Left lung (tissue), 14 donors: ENCODE measurements at places on chromosomes 4 and X.
A peak's percentile ranks its signal among the peaks of the same experiment; 100 is the strongest.

DNA sequence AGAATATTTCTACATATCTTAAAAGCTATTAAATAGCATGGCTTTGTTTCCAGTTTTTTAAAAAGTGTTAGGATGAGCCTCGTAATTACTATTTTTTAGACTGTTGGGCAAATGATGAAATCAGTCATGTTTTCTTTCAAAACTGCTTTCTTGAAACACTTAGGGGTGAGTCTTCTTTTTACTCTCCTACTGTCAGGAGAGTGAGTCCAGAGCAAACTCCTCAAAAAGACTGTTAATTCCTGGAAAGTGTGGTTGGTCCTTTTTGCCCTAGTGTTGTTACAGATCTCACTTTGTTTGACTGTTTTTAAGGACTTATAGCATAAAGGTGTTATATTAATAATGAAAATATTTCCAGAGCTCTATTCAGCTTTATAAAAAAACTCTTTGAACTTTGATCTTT is 6.3 kb downstream of the GSTCD start:
- DNase-seq: no peak
- H3K4me3 ChIP-seq: no peak overlapping the region
- H3K27me3 ChIP-seq: no peaks in the 10 kb centered on the region
- H3K36me3 ChIP-seq: no peaks in the 10 kb centered on the region
- no peak overlapping the region for H3K27ac ChIP-seq

DNA sequence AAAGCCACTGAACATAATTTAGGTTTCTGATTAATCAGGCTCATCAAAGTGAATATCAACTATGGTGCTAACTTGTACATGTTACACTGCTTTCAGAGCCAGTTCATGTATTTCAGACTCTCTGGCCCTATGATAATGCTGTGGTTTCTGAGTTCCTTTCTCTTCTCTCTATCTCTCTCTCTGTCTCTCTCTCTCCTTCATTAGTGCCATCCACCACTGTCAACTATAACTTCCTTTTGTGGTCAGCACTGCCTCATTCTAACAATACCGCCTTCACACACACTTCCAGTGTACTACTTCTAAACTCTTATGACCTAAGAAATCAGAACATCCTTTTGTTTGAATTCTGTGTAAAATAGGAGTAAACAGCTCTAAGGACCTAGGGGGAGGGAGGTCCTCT is 907.1 kb downstream of the RPA4 start:
- no peak for DNase-seq
- no peaks in the 10 kb centered on the region for H3K27me3 ChIP-seq
- no peaks in the 10 kb centered on the region for H3K4me1 ChIP-seq
- no peaks in the 10 kb centered on the region for H3K36me3 ChIP-seq

GRCh38 chr4:7384003-7384928 is 50.5 kb downstream of the PSAPL1 start:
- H3K4me3 ChIP-seq: no peak overlapping the region
- peaks cover 18% of the 10 kb centered on the region for H3K27me3 ChIP-seq
- no peak overlapping the region for H3K27ac ChIP-seq

GRCh38 chrX:29535212-29536162 is 679.9 kb upstream of the MAGEB2 start:
- no peak overlapping the region for H3K27ac ChIP-seq
- no peaks in the 10 kb centered on the region for H3K27me3 ChIP-seq
- no peak overlapping the region for H3K4me3 ChIP-seq
- no peaks in the 10 kb centered on the region for H3K36me3 ChIP-seq
- H3K4me1 ChIP-seq: no peaks in the 10 kb centered on the region

DNA sequence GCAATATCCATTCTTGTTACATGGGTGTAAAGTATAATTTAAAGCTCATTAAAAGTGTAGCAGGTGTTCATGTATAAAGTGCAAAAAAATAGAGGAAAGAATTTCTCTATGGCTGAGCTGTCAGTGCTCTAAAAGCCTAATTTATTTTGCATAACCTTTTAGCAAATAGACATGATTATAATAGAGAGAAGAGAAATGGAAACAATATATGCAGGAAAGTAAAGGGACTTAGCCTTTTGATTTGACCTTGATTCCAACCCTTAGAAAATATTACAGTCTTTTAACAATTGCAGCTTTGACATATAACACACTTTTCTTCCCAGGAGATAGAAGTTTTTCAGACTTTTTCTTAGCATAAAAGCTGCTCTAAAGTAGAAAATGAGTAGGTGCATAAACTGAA is 978.3 kb downstream of the PCDH18 start:
- H3K27me3 ChIP-seq: no peaks in the 10 kb centered on the region
- no peak for DNase-seq
- H3K4me3 ChIP-seq: no peak overlapping the region
- no peaks in the 10 kb centered on the region for H3K36me3 ChIP-seq
- H3K27ac ChIP-seq: no peak overlapping the region

DNA sequence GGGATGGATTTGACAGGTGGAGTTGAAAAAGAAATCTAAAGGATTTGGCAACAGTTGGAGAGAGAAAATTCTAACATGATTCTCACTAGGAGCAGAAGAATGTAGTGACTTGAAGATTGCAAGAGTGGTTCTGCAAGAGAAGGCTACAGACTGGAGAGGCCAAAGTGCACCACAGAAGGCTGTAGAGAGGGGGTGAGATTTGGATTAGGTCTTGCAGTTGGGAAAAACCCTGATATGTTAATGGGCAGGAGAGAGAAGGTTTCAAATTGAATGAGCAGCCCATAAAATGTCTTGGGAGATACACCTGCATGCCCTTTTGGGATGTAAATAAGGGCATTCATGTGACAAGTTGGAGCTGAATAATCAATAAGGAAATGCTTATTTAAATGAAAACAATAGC is 14.7 kb upstream of the VEGFD start:
- no peak overlapping the region for H3K4me3 ChIP-seq
- H3K36me3 ChIP-seq: no peaks in the 10 kb centered on the region
- H3K27me3 ChIP-seq: no peaks in the 10 kb centered on the region
- H3K4me1 ChIP-seq: no peaks in the 10 kb centered on the region
- no peak for DNase-seq
- no peak overlapping the region for H3K27ac ChIP-seq

GRCh38 chr4:2934813-2935761 is 28.1 kb downstream of the NOP14 start:
- H3K27me3 ChIP-seq: no peaks in the 10 kb centered on the region
- peak overlapping the region; percentile 97 for H3K4me3 ChIP-seq

DNA sequence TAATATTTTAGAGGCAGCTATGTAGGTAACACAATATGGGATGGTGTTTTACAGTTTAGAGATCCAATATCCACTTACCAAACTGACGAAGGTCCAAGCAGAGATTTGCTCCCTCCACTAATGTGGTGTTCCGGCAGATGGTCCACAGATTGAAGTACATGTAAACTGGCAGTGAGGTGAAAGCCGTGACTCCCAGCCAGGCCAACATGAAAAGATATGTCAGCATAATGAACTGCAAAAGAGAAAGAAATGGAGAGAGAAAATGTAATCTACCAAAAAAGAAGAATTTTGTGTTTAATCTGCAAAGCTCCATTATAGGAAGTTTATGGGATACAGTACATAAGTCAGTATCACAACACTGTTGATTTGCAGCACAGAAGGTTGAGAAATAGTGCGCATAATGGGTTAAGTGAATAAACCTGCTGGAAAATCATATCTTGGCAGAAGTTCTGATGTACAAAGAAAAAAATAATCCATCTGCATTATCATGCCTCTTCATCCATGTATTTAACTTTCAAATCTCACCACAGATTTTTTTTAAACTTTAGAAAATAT is 160.2 kb downstream of the GPM6A start:
- no peak for DNase-seq
- H3K4me1 ChIP-seq: no peaks in the 10 kb centered on the region

DNA sequence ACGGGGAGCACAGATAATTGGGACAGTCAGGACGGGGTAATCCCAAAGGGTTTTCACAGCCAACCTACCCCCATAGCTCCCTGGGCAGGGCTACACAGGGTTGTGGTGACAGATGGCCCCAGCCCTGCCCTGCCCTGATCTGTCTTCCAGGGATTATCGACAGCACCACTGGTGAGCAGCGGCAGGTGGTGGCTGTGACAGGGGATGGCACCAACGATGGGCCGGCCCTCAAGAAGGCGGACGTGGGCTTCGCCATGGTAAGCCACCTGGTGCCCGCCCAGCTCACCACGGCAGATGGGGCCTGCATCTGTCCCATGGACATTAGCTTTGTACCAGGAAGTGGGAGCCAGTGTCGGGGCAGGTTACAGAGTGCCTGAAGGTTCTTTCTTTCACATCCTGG is 39.3 kb downstream of the ATP2B3 start:
- no peak overlapping the region for H3K27ac ChIP-seq
- no peaks in the 10 kb centered on the region for H3K36me3 ChIP-seq
- H3K27me3 ChIP-seq: no peaks in the 10 kb centered on the region
- no peak for DNase-seq

DNA sequence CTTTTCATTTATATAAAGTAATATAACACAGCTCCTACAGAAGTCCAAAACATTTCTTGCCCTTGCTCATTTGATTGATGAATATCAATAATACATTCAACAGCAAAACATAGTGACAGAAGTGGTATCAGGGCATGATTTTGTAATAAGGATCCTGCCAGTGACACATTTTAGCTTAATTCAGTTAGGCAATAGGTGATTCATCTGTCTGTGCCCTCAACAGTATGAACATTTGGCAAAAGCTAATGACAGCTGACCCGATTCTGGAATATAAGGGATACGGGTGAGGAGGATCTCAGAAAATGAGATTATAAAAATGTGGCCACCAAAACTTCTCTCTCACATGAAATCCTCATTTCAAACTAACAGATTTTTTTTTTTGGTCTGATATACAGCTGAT is 294.0 kb downstream of the CAMK2D start:
- H3K4me1 ChIP-seq: peaks cover 27% of the 10 kb centered on the region
- H3K4me3 ChIP-seq: no peak overlapping the region
- no peak for DNase-seq
- H3K36me3 ChIP-seq: peaks cover 5% of the 10 kb centered on the region
- peak overlapping the region; percentile 87 for H3K27ac ChIP-seq

- H3K27me3 ChIP-seq: no peaks in the 10 kb centered on the region
- no peak for DNase-seq
- peaks cover 28% of the 10 kb centered on the region for H3K4me1 ChIP-seq
- H3K36me3 ChIP-seq: peaks cover 36% of the 10 kb centered on the region
- H3K27ac ChIP-seq: no peak overlapping the region
- H3K4me3 ChIP-seq: no peak overlapping the region
Measured at GRCh38 chr4:102574317-102574716, 73.2 kb downstream of the NFKB1 start.

DNA sequence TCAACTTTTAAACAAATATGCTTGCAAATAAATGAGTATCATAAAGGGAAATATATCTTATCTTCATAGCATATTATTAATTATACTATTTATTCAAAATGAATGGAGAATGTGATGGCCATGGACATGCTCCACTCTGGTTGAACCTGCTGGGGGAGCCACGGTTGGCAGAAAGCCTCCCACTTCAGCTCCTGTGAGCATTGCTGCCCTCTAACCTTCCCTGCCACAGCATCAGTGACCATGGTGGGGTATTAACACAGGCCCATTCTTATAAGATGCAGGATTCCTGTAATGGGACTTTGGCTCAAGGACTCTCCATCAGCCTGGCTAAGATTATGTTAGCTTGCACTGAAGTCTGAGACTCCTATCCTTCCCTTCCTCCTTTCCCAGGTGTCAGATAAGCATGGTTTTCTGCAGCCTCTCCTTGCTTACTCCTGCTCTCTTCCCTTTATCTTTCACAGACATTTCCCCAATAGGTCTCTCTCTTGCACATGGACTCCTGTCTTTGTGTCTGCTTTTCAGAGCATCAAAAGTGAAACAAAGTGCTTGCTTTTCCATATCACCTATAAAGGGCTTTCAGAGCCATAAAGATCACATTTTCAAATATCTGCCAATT is 4.9 kb upstream of the ABRAXAS1 start:
- no peak overlapping the region for H3K27ac ChIP-seq

DNA sequence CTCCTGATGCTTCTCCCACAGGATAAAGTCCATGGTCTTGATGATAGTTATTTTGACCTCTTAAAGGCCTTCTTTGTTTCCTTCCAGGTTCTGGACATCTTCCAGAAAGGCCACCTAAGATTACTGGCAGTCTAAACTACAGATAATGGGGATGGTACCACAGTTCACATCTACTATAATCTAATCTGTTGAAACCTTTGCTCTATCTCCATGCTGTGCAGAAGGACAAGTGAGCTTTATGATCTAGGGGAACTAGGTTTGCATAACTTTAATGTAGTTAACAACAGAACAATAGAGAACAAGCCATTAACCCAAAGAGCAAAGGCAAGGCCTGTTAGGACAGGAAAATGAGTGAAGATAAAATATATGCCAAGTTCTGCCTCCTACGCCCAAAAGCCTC is 103.9 kb upstream of the KLHL13 start:
- no peak for DNase-seq
- H3K4me3 ChIP-seq: no peak overlapping the region
- H3K27me3 ChIP-seq: peaks cover 1% of the 10 kb centered on the region
- no peaks in the 10 kb centered on the region for H3K36me3 ChIP-seq
- H3K4me1 ChIP-seq: no peaks in the 10 kb centered on the region
